ENCODE measurements at places on chromosomes 6 and 20.

DNA sequence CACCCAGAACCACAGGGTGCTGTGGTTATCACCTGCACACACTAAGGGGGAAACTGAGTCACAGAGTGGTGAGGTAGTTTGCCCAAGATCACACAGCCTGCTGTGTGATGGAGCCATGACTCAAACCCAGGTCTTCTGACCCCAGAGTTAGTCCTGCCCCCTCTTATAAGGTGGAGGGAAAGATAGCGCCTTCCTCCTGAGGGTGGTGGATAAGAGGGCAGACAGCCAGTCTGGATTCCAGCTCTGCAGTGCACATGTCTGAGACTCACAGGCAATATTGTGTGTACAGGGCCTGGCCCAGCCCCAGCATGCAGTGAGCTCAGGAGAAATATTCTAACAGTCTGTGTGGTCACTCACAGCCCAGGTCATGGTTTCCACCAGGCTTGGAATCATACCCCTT lies 393.7 kb downstream of the CDH4 start:
- no peak for DNase-seq

GRCh38 chr6:50707652-50708300 lies 5.5 kb upstream of the TFAP2D start:
- no peak for DNase-seq

DNA sequence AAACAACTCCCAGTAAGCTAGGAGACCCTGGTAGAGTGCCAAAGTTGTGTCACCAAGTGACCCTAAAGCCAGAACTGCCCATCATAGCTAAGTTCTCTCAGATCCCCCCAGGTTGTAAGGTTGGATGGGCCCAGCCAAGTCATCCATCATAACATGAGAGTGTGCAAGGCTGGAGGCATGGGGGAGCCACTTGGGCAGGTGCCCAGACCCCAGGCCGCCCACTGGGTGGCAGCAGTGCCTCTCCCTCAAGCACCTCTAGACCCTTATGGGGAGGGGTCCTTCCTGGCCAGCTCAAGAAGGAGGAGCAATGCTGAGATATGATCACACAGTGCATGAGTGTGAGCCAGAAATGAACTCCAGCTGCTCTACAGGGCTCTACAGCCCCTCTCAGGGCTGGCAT lies 154.5 kb downstream of the MYLK4 start:
- DNase-seq: no peak

DNA sequence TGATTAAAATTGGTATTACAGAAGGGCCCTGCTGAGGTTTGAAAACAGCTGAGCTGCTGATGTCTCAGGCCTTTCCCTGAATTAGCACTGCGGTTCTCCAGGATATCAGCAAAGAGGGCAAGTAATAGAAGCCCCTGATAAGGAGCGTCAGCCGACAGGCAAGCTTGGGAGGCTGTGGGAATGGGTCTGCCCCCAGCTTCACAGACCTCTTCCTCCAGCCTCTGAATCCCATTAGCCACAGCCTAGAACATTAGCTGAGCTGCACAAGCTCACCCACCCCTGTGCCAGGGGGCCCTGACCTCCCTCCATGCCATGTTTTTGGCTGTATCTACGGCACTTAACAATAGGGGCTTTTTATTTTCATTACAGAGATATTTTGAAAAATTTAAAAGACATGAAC lies 59.9 kb downstream of the VAPB start:
- no peak for DNase-seq

DNA sequence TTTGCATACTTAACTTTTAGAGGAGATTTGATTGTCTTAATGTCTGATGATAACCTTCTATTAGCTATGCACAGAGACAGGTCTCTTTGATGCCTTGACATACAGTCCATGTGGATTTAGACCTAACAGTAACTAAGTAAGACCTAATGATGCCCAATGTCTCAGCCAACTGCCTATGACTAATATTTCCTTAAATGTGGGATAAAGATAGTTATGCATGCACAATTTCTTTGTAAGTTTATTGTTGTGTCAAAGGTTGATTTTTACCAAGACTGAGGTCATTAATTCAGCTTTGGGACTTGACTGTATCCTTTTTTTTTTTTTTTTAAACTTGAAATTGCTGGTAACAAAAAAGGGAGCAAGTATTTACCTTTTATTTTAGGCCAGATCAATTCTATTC lies 450.0 kb downstream of the HAO1 start:
- DNase-seq: no peak

GRCh38 chr6:10582774-10583508 lies 61.8 kb downstream of the GCNT2 start:
- DNase-seq: no peak

- peak; percentile 51 for DNase-seq
Observed at GRCh38 chr6:87029711-87030314, 65.1 kb downstream of the CGA start.

DNA sequence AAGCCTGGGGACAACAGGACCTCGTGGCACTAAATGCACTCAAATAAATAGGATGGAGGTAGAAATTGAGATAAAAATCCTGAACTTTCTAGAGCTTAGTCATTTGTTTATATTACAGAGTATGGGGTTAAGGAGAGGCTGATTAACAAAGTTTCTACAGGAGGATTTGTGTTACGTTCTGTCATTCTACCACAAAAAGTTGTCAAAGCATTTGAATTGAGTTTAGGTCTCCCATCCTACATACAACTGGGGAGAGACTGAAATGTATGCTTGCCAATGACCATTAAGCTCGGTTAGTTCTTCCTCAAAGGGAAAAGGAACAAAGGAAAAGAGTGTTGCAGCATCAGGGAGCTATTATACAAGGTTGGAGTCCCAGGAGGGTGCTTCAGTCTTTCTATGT lies 597.9 kb downstream of the COL12A1 start:
- no peak for DNase-seq

GRCh38 chr20:25205277-25206062 lies 10.0 kb downstream of the ENTPD6 start:
- no peak for DNase-seq

DNA sequence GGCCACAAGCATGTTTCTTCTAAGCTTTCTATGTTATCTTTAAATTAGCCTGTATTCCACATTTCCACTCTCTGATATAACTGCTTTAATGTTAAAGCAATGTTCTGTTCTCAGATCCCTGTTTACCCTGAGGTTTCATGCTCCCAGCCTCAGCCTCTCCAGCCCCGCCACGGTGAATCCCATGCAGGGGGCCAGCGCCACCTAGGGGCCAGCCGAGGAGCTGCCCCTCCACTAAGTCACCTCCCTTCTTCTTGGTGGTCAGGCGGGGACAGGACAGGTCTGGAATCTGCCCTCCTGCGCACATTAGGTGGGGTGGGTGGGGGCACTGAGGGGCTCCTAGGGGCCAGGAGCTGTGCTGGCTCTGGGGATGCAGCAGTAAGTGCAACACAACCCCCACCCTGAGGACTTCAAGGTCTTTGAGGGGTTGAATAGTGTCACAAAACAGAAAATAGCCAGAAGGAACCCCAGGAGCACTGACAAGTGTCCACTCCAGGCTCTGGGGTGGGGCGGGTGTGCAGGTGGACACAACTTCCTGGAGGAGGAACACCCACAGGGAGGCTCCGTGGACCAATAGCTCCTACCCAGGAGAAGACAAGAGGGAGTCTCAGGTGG lies 61.6 kb downstream of the RAB44 start:
- peak; percentile 73 for DNase-seq

GRCh38 chr6:29631860-29632731 lies 887 bp downstream of the GABBR1 start:
- DNase-seq: peak; percentile 53

GRCh38 chr20:44437497-44437896 lies 38.2 kb upstream of the TTPAL start:
- no peak for DNase-seq

- DNase-seq: peak; percentile 7
Observed at GRCh38 chr6:100185615-100186014, 191.6 kb upstream of the MCHR2 start.

DNA sequence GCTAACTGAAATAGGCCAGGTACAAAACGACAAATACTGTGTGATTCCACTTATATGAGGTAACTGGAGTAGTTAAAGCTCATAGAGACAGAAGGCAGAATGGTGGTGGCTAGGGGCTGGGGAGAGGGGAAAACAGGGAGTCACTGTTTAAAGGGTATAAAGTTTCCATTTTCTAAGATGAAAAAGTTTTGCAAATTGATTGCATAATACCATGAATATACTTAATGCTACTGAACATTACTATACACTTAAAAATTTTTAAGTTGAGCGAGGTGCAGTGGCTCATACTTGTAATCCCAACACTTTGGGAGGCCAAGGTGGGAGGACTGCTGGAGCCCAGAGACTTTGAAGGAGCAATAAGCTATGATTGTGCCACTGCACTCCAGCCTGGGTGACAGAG lies 138.6 kb upstream of the ARID1B start:
- no peak for DNase-seq

- no peak for DNase-seq
Observed at GRCh38 chr6:21220271-21220987, 373.1 kb upstream of the SOX4 start.

DNA sequence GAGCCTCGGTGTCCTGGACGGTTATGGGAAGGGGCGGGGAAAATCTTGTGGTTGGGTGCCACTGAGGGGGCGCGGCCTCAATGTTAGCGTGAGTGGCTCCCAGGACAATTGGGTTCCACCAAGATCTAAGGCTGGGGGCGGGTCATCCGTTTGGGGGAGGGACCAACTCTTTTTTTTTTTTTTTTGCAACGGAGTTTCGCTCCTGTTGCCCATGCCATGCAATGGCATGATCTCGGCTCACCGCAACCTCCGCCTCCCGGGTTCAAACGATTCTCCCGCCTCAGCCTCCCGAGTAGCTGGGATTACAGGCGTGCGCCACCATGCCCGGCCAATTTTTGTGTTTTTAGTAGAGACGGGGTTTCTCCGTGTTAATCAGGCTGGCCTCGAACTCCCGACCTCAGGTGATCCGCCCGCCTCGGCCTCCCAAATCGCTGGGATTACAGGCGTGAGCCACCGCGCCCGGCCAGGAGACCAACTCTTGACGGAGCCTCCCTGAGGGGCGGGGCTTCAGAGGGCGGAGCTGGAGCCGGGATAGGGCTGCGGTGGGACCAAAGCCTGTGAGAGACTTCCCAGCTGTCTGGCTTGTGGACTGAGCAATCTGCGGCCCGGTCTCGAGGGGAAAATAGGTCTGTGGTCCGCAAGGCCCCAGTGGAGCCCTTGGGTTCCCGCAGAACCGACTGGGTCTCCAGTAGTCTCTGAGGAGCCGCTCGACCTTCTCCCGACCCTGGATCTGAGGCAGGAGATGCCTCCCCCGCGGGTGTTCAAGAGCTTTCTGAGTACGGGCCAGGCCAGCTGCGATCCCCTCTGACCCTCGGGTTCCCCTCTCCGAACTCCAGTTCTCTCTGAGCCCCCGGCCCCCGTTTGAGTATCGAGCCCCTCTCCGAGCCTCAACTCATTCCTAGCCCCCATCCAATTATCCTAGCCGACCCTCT lies 1.1 kb downstream of the SPAG4 start:
- DNase-seq: no peak

- no peak for DNase-seq
Observed at GRCh38 chr6:50986319-50986718, 167.6 kb downstream of the TFAP2B start.

DNA sequence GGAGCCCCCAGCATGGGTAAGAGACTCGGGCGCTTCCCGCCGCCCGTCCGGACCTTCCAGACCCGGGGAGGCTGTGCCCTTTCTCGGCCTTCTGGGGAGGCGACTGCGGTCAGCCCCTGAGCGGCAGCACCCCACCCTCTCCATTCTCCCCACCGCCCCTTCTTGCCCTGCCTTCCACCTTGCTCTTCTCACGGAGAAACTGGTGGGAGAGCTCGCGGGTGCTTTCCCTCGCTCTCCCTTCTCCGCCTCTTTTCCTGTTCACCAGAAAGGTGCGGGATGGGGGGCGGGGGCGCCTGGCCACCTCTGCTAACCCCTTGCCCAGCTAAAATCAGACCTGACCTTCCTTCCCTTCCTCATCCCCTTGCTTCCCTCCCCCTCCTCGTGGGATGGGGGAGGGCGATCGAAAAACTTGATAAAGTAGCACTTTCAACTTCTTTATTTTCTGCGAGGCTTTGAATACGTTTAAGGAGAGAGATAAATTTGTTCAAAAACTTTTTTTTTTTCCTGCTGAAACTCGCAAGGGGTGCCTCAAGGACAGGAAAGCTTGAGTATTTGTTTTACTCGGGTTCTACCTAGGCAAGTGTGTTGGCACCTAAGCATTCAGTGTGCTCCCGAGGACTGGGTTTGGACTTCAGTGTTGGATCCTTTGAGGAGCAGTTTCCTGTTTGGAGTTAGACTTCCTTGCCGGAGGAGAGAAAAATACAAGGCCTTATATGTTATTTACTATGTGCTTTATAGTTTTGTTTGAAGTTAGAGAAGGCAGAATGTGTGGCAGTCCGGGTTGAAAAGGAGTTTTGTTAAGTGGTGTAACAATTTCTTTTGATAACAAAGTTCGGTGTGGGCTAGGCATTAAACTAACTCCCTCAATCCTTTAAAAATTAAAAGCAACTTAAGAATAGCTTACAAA lies 897 bp downstream of the CD2AP start:
- peak; percentile 36 for DNase-seq

DNA sequence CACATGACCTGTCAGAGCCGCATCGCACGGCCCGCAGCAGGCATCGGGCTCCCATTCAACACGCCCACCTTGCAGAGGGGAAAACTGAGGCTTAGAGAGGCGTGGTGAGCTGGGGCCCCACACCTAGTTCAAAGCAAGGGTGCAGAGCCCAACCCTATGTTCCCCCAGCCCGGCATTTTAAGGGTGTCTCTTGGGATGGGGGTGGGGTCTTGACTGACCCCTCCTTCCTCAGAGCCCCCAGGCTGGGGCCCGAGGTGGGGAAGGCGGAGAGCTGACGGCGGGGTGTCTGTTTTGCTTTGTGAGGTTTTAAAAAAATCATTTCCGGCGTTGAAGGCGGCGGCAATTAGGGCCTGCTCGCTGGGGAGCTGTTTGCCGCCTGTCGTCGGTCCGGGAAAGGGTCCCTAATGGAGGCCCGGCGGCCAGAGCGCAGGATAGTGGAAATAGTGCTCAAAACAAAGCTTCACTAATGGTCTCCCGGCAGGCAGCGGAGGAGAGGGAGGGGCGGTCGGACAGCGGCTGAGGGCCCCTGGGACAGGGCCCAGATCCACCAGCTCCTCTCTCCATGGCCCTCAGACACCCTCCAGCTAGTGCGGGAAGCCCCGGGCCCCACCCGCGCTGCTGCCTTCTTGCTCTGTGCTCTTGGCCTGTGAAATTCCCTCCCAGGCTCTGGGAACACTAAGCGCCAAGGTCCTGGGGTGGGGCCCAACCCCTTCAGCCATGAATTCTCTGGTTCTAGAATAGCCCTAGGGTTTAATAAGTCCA lies 11.9 kb downstream of the VSTM2L start:
- DNase-seq: no peak

DNA sequence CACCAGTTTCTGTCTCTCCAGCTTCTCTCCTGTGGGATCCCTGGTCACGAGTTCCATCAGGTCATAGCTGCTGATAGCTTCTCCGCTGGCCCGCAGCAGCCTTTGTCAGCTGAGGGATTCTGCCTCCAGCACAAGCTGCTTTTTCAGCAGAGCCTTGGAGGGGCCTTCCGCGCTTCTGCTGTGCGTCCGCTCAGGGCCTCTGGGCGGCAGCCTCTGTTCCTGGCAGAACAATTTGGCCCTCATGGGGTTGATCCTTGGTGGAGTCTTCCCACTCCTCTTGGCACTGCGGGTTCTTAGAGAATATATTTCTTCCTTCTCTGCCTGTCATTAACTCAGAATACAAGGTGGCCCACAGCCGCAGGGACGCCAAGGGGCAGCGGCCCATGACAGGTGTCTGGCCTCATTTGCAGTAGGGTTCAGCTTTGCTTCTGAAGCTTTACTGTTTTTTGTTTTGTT lies 158.8 kb downstream of the DTNBP1 start:
- DNase-seq: no peak
